ENCODE measurements at places on chromosomes 7 and 10.
A peak's percentile ranks its signal among the peaks of the same experiment; 100 is the strongest.

DNA sequence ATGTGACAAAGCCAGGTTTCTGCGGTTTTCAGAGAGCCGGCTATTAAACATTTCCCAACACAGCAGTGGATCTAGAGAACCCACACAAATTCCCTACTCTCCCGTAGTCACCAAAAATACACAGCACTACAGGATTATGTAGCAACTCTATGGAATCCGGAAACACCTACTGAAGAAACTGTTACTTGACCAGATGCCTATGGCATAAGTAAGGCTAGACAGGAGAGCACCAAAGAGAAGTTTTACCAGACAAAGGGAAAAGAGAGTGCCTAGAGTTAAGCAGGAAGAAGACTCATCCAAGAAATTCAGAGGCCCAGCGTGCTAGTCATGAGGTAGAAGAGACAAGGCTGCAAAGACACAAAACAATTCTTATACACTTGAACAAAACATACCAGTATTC lies 321.1 kb downstream of the PARD3 start:
- DNase-seq = no peak

DNA sequence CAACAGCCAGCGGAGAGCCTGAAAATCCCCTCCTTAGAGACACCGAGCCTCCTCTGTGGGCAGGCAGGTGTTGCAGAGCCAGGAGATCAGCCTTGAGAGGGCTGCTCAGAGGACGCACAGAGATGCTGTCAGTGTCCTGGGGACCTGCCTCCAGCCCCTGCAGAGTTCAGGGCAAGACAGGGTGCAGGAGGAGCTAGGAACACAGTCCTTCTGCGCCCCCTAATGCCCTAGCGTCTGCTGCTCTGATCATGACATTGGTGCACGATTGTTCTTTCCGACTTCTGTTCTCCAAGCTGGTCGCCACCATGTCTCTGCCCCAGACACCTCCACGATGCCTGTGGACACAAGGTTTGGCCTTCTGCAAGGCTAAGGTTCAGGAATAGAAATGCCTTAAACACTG lies 613.7 kb upstream of the MKI67 start:
- DNase-seq = no peak

DNA sequence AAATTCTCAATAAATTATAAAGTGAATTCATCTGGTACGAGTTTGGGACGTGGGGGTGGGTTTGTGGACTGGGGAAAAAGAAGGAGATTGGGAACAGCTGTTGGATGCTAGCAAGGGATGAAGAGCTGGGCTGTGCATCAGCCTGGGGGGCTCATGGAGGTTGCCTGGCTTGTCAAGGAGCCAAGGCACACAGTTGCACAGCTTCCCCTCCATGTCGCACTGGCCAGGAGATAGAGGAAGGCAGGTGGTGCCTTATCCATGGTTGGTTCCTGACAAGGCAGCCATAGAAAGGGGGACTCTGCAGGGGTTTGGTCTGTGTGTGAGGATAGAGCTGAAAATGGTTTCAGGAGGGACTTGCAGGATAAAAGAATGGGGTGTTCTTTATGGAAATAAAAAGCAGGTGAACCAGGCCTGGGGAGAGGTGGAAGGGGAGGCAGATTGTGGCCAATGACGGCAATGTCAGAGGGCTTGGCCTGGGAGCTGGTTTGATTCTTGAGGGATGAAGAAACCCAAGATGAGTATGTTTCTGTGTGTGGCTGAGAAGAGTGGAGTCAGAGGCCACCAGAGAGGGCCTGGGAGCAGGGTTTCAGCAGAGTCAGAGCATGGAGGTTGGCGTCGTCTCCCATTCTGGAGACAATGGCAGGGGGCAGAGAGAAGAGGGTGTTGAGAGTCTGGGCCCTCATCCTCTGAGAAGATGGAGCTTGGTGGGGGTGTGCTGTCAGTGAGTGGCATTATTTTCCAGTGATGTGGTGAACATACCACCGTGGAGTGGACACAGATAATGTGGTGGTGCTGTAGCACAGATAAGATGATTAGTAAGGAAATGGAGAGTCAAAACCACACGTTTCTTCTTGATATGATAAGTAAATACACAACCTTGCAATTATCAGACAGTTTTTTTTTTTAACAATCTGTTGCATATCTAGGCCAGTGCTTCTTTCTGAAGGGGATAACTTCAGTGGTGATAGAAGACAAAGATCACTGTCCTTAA lies 108.2 kb downstream of the PTPN20 start:
- no peak for DNase-seq

DNA sequence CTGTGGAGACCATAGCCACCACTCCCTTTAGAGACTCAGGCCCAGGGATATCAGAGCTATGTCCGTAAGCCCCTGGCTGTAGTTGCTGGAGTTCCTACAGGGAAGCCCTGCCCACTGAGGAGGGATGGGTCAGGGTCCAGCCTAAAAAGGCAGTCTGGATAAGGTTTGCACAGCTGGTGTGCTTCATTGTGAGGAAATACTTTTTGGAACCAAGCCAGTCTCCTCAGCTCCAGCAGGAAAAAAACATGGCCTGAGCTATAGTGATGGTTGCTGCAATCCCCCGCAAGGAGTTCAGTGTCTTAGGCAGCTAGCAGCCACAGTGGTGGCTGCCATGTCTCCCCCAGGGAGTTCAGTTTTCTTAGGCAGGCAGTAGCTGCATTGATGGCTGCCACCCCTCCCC lies 52.6 kb upstream of the CYP2C8 start:
- DNase-seq = no peak

DNA sequence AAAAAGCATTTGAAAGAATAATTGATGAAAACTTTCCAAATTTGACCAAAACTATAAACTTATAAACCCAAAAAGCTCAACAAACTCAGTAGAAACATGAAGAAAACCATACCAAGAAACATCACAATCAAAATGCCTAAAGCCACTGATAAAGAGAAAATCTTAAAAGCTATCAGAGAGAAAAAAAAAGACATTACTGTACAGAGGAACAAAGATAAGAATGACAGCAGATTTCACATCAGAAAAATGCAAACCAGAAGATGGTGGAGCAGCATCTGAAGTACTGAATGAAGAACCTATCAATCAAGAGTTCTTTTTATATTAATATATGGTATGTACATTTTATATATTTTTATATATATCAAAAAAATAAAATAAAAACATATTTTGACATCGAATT lies 2.4 kb upstream of the GPAM start:
- no peak for DNase-seq

GRCh38 chr7:144388950-144389349 lies 14.5 kb downstream of the NOBOX start:
- no peak for DNase-seq

- no peak for DNase-seq
Observed at GRCh38 chr10:16944986-16945385, 127.8 kb upstream of the RSU1 start.

DNA sequence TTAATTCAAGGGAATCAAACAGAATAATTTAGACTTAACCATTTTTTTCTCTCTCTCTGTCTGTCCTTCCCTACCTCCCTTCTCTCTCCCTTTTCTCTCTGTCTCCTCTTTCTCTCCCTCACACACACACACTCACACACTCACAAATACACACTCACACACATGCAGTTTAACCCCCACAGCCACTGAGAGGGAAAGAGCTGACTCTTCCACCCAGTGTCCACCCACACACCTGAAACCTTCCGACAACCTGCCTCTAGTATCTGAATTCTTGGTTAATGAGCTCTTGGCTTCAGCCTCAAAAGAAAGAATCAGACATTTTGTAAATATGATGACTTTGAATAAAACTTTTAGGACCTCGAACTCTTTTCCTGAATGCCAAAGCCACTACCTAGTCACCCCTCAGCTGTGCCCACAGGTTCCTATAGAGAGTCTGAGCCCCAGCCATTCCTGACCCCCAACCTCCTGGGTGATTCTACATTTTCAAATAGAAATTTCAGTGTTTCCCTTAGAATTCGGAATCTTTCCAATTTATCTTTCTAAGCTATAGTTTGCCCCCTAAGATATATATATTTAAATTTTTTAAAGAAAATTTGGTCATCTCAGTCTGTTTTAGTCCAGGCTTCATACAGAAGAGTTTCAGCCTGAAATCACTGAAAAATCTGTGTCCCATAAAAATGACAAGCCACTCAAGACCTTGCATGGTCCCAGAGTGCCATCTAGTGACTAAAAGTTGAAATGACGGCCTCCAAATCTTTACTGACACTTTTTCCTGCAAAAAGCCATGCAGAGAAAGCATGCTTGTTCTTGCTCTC lies 202.8 kb downstream of the IPMK start:
- peak; percentile 38 for DNase-seq

DNA sequence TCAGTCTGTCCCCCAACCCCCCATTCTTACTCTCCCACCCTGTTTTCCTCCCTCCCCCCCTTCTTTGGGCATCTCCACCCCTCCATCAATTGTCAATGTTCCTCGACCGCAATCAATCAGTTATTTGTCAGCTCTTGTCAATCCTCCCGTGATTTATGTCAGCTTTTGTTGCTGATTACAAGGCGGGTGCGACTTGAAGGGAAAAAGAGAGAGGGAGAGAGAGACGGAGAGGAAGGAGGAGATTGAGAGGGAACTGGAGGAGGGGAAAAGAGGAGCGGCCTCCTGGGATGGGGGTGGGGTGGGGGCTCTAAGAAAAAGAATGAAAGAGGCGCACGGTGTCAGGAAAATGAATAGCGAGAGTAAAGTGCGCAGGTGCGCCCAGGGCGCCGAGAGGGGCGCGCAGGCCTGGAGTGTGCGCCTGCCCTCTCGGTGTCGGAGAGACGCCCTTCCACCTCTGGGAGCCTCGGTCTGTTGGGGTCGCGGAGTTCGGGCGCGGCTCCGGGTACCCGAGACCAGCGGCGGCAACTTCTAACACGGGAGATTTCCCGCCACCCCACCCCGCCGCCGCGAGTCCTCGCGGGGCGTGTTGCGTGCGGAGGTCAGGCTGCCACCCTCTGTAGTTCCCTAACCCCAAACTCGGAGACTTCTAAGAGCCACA lies 1.1 kb upstream of the ZNF503 start:
- peak; percentile 89 for DNase-seq

DNA sequence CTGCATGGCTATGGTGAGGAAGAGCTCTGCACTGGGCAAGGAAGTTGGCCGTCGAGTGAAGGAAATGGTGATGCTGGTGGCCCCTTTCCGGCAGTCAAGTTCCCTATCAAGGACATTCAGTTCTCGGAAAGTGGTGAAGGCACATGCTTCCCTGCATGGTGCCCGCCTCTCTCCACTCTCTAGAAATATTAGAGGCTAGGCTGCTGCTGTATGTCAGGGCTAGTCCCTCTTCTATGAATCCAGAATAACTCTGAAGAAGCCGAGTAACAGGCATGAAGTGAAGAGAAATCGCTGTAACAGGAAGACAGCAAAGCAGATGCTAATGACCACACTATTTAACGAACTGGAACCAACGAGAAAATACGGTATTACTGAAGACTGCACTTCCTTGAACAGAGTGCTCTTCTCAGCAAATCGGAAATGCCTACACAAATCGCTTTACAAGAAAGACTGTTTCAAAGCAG lies 5.4 kb downstream of the IDI1 start:
- no peak for DNase-seq

GRCh38 chr10:4214908-4215307 lies 429.9 kb upstream of the KLF6 start:
- DNase-seq = no peak

DNA sequence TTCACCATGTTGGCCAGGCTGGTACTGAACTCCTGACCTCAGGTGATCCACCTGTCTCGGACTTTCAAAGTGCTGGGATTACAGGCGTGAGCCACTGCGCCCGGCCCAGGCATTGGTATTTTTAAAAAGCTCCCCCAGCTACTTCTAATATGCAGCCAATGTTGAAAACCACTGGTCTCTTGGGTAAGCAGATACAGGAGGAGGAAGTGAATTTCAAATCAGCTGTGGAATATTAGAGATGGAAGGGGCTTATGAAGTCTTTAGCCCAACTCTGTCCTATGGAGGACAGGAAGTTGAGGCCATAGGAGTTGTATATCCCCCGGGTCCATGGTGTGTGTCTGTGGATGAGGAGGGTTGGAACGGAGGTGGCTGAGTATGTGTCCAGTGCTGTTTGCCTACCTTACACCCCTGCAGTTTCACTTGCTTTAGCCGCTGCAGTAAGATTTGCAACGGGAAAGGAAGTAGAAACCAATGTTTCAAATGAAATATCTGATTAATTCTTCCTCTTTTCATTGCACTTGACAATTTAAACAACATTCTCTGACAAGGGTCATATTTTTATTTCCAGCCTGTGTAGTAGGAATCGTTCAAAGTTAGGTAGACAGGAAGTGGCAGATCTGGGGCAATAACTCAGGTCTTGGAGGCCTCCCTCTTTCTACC lies 3.4 kb downstream of the PDE6C start:
- no peak for DNase-seq

GRCh38 chr10:3502673-3503072 lies 282.3 kb downstream of the KLF6 start:
- DNase-seq = peak; percentile 94

GRCh38 chr10:13296476-13296875 lies 3.4 kb downstream of the PHYH start:
- DNase-seq = no peak

- no peak for DNase-seq
Observed at GRCh38 chr10:65950075-65950474, 975.8 kb upstream of the LRRTM3 start.

- no peak for DNase-seq
Observed at GRCh38 chr10:92177546-92177945, 113.3 kb downstream of the CPEB3 start.

- no peak for DNase-seq
Observed at GRCh38 chr7:23372611-23373010, 73.5 kb downstream of the MALSU1 start.

- DNase-seq = no peak
Observed at GRCh38 chr10:101257491-101257890, 28.2 kb upstream of the LBX1 start.

GRCh38 chr7:41107938-41108448 lies 594.9 kb downstream of the INHBA start:
- DNase-seq = no peak

DNA sequence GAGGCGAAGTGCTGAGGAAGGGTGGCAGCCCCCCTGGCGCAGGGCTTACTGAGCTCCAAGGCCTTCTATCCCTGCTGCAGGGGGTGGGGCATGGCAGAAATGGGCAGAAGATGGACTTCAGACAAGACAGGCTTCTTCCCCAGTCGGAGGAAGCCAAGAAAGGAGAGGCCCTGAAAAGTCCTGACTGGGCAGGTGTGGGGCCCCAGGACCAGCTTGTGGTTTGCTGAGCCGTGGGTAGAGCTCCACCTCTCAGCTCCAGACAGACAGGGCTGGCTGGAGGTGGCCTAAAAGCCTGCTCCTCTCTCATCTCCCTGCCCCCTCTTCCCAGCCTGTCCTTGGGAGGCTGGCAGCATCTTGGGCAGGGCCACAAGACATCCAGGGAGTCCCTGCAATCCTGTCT lies 67.7 kb downstream of the C10orf105 start:
- no peak for DNase-seq

DNA sequence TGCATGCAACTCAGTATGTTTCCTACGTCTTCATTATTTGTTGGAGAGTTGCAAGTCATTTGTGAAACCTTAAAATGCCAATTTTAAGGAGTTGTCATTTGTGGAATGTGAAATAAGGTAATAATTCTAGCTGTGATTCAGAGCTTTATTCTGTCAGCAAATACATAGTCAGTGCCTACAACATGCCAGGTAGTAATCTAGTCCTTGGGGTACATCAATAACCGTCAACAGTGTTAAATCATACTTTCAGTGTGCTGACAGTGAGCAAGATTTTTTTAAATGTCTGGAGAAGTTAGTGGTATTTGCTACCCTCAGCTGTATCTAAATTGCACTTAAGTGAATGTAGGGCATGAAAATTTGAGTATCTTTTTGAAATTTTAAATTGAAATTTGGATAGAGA lies 36.7 kb downstream of the MPLKIP start:
- no peak for DNase-seq
